ENCODE measurements at places on chromosomes 5 and 9.
A peak's percentile ranks its signal among the peaks of the same experiment; 100 is the strongest.

DNA sequence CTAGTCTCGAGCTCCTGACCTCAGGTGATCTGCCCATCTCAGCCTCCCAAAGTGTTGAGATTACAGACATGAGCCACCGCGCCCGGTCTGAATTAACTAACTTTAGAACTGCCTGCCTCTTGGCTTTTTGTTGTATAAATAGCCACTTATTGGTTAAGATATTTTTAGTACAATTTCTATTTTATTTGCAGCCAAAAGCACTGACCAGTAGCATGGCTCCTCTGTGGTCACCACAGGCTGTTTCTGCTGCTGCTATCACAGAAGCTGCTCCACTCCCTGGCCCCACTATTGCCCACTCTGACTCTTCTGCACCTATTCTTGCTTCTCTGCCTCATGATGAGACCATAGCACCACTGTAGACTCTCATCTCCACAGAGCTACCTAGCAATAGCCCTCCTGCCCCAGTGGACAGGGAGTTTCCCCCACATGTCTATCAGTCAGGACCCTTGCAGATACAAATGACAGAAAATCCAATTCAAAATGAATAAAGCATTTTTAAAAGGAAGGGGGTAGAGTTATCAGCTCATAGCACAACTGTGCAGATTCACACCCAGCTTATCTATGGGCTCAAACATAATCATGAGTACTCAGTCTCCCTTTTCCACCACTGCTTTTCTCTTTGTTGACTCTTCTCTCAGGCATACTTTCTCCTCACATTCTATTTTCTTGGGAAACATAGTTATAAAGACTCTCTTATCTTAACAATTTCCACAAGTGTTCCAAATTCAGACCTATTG is 151.8 kb upstream of the EPB41L4A start:
- no peak for DNase-seq
- H3K27ac ChIP-seq = no peak overlapping the region
- no peak overlapping the region for H3K4me3 ChIP-seq
- peaks cover 4% of the 10 kb centered on the region for H3K4me1 ChIP-seq

DNA sequence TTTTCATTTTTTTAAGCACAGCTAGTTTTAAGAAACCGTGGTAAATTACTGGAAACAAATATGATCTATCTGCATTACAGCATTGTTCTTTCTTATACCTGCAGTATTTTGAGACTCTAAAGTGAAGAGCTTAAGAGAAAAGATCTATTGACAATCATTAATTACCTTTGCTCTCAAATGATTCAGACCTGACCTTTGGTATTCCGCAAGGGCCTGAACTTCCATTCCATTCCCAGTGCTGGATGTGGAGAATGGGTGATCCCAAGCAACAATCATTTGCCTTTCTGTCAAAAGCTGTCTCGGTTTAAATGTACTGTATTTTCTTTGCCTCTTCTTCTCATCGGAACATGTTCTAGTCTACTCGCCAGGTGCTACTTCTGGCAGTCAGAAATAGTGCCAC is 18.9 kb downstream of the NREP start:
- peaks cover 18% of the 10 kb centered on the region for H3K36me3 ChIP-seq
- H3K4me3 ChIP-seq = no peak overlapping the region
- no peak for DNase-seq
- H3K27ac ChIP-seq = peak overlapping the region; percentile 86
- peaks cover 91% of the 10 kb centered on the region for H3K4me1 ChIP-seq

DNA sequence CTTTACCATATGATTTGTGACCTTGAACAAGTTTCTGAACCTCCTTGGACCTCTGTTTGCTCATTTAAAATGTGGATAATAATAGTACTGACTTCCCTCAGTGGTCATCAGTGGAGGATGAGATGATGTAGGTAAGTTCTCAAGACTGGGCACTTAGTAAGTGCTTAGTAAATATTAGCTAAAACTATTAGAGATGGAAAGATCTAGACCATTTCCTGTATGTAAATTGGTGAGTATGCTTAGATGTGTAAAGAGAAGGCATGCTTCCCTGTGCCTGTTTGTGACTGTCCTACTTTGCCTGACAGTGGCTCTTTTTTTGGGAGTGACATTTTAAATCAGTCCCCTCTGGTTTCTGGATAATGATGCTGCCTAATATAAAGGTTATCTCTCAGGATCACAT is 288.1 kb downstream of the GABRB2 start:
- no peak for DNase-seq
- H3K27me3 ChIP-seq = peaks cover 22% of the 10 kb centered on the region
- no peaks in the 10 kb centered on the region for H3K36me3 ChIP-seq
- H3K4me1 ChIP-seq = peaks cover 11% of the 10 kb centered on the region

GRCh38 chr9:95207403-95207802 is 110.1 kb downstream of the FANCC start:
- no peak overlapping the region for H3K4me3 ChIP-seq
- H3K36me3 ChIP-seq = no peaks in the 10 kb centered on the region
- no peaks in the 10 kb centered on the region for H3K27me3 ChIP-seq
- H3K4me1 ChIP-seq = peaks cover 41% of the 10 kb centered on the region

DNA sequence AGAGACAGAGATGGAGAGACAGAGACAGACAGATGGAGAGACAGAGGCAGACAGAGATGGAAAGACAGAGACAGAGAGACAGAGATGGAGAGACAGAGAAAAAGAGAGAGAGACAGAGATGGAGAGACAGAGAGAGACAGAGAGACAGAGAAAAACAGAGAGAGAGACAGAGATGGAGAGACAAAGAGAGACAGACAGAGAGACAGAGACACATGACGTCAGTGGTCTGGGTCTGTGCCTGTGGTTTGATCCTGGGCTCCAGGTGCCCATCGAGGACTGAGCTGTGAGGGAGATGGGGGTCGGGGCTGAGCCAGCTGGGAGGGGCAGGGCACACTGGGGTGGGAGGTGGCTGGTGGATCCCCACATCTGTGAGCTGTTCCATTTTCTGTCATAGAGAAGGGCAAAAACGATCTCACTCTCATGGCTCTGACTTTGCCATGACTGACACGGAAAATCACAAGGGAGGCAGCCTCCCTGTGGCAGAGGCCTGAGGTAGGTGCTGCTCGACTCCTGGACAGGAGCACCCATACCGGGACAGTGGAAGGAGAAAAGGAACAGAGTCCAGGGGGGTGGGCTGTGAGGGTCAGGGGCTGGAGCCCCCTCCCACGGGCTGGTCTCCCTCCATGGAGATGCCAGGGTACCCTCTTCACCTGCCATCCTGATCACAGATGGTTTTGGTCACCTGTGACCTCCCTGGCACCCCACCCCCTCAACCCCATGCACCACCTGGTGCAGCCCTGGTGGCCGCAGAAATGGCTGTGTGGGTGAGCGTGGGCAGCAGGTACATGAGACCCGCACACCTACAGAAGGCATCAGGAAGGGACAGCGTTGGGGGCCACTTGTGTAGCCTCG is 28.8 kb downstream of the GLT6D1 start:
- no peak overlapping the region for H3K4me3 ChIP-seq
- DNase-seq = no peak
- peaks cover 1% of the 10 kb centered on the region for H3K27me3 ChIP-seq
- no peaks in the 10 kb centered on the region for H3K36me3 ChIP-seq

DNA sequence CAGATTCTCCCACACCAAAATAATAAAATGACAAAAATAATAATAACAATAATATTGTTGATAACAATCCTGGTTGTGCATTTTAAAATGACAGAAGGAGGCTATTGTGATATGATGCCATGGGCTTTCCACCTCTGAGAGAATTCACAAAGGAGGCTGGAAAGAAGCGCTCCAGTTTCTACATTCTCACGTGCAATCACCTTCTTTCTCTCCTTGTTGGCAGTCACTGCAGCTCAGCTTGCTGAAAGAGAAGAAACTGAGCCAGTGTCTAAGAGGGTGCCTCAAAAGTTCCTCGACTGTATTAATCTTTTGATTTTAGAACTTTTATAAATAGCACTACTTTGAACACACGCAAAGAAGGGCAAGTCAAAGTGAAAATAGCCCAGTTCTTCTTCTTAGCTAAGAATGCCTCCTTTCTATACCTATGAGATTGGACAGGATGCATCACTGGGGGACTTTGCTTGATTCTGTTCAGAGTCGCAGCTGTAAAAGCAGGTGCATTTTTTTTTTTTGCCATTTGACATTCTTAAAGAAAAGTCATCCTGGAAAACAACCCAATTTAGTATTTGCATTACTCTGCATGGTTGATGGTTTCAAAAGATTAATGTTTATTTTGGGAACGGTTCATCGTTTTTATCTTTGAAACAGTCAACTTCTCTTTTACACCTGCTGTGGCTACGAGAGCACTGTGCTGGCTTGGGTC is 12.4 kb upstream of the SUB1 start:
- no peak overlapping the region for H3K27ac ChIP-seq
- no peak for DNase-seq
- H3K4me1 ChIP-seq = no peaks in the 10 kb centered on the region
- H3K27me3 ChIP-seq = no peaks in the 10 kb centered on the region

- no peak for DNase-seq
- H3K27ac ChIP-seq = no peak overlapping the region
- H3K36me3 ChIP-seq = peaks cover 19% of the 10 kb centered on the region
- H3K4me3 ChIP-seq = no peak overlapping the region
Measured at GRCh38 chr5:14737291-14737690, 72.8 kb downstream of the OTULIN start.

GRCh38 chr5:85428426-85428934 is 1043.8 kb upstream of the EDIL3 start:
- H3K27me3 ChIP-seq = no peaks in the 10 kb centered on the region
- no peak overlapping the region for H3K4me3 ChIP-seq
- no peaks in the 10 kb centered on the region for H3K4me1 ChIP-seq
- no peaks in the 10 kb centered on the region for H3K36me3 ChIP-seq
- DNase-seq = no peak

DNA sequence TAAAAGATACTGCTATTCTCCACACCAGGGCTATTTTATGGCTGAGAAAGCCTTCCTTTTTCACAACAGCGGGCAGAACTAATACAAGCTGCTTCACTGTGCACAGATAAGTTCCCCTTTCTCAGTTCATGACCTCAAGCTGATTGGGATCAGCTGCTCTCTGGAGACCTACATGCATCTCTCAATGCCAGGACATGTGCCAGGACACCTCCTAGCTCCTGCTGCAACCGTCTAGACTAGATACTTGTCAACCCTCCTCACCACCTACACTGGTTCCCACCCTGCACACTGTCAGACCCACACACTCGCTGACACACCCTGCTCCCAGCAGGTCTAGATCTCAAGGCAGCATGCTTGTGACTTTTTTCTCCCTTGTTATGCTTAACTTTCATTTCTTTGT is 39.8 kb downstream of the STARD4 start:
- no peak overlapping the region for H3K4me3 ChIP-seq
- no peak for DNase-seq
- H3K27me3 ChIP-seq = no peaks in the 10 kb centered on the region

DNA sequence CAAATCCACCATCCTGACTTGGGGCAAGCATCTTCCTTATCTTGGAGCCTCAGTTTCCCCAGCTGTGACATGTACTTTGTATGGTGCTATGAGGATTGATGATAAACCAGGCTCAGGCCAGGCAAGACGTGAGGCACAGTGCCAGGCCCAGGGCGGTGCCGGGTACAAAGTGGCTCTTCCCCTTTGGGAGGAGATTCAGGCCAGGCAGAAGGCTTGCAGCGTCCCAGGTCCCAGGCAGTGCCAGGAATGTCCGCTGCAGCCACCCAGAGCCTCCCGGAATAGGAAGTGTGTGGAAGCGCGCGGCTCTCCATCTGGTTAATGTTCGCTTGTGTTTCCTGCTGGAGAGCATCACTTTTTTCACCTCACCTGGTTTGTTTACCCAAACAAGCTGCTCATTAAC is 12.6 kb upstream of the DENND1A start:
- peaks cover 2% of the 10 kb centered on the region for H3K27me3 ChIP-seq
- no peak for DNase-seq
- H3K27ac ChIP-seq = no peak overlapping the region
- no peaks in the 10 kb centered on the region for H3K36me3 ChIP-seq
- H3K4me1 ChIP-seq = peaks cover 17% of the 10 kb centered on the region

GRCh38 chr5:3597167-3598007 is 1.8 kb downstream of the IRX1 start:
- peaks cover 81% of the 10 kb centered on the region for H3K27me3 ChIP-seq
- H3K36me3 ChIP-seq = peaks cover 12% of the 10 kb centered on the region
- H3K27ac ChIP-seq = peak overlapping the region; percentile 87
- H3K4me1 ChIP-seq = peaks cover 56% of the 10 kb centered on the region
- peak overlapping the region; percentile 86 for H3K4me3 ChIP-seq

- peaks cover 33% of the 10 kb centered on the region for H3K4me1 ChIP-seq
- H3K36me3 ChIP-seq = peaks cover 13% of the 10 kb centered on the region
- peak overlapping the region; percentile 98 for H3K4me3 ChIP-seq
- H3K27me3 ChIP-seq = peaks cover 6% of the 10 kb centered on the region
- DNase-seq = no peak
Measured at GRCh38 chr5:73496984-73497457, 1.2 kb upstream of the BTF3 start.

GRCh38 chr9:69122082-69122548 is 52.0 kb upstream of the TJP2 start:
- H3K4me1 ChIP-seq = peaks cover 26% of the 10 kb centered on the region
- H3K27me3 ChIP-seq = peaks cover 12% of the 10 kb centered on the region
- H3K36me3 ChIP-seq = no peaks in the 10 kb centered on the region
- H3K4me3 ChIP-seq = peak overlapping the region; percentile 91
- no peak for DNase-seq

GRCh38 chr5:124457901-124458300 is 288.5 kb downstream of the ZNF608 start:
- no peaks in the 10 kb centered on the region for H3K36me3 ChIP-seq
- no peak overlapping the region for H3K4me3 ChIP-seq
- H3K4me1 ChIP-seq = peaks cover 58% of the 10 kb centered on the region
- H3K27ac ChIP-seq = peak overlapping the region; percentile 70

GRCh38 chr9:76101075-76101474 is 210.6 kb downstream of the PCSK5 start:
- H3K27ac ChIP-seq = no peak overlapping the region
- H3K36me3 ChIP-seq = peaks cover 5% of the 10 kb centered on the region
- DNase-seq = no peak
- peaks cover 13% of the 10 kb centered on the region for H3K4me1 ChIP-seq
- no peak overlapping the region for H3K4me3 ChIP-seq

DNA sequence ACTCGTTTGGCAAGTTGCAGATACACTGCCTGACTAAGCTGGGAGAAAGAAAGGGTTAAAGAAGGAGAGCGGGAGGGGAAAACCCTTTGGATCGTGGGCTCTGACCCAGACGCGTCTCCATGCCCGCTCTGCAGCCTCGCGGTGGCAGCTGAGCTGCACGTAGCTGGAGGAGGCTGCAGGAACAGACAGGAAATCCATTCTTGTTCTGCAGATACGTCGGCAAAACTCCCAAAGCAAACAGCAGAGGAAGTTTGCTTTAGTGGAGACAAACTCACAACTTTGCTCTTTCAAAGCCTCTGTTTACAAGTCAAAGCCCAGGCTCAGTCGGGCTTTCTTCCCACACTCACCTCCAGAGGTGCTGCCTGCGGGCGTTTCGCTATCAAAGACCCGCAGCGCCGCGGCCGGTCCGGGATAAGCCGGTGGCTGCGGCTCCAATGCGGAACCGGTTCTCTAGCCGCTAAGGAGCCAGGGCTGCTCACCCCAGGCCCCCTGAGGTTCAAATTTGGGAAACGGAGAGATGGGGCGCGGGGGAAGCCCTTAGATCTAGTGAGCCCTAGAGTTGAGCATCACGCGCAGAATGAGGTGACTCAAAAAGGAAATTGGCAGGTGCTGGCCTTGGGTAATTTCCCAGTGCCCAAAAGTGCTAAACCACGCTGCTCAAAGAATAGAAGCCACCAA is 60.7 kb downstream of the MAT2B start:
- H3K27ac ChIP-seq = no peak overlapping the region
- peaks cover 60% of the 10 kb centered on the region for H3K27me3 ChIP-seq
- H3K4me1 ChIP-seq = peaks cover 35% of the 10 kb centered on the region
- no peaks in the 10 kb centered on the region for H3K36me3 ChIP-seq

- H3K4me3 ChIP-seq = no peak overlapping the region
- no peaks in the 10 kb centered on the region for H3K36me3 ChIP-seq
- no peak for DNase-seq
Measured at GRCh38 chr5:155114655-155115054, 101.1 kb downstream of the KIF4B start.

Data from mesothelial cell of epicardium (in vitro differentiated cells).